Stimulated activated CD4-positive, alpha-beta T cell treated with anti-CD3 and anti-CD28 coated beads, Interleukin-2, amount 100 ng/mL, for 4 hours (primary cell): ENCODE measurements at places on chromosomes 16 and 17.

GRCh38 chr17:16158714-16159113 lies 56.6 kb downstream of the NCOR1 start:
- DNase-seq: no peak

GRCh38 chr17:61058066-61058465 lies 341.6 kb upstream of the TBX2 start:
- DNase-seq: no peak

DNA sequence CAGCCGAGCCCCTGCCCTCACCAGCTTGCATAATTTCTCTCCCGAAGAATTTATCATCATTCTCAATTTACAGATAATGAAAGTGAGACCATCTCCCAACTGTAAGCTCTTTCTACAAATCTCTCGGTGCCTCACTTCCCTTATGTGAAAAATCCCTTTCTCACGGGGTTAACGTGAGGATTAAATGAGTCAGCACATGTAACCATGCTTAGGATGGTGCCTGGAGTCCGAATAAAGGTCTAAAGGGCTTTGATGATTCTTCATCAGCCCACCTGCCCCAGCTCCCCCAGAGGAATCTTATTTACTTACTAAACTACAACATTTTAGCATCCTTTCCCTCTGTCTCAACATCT lies 24.8 kb upstream of the PIK3R6 start:
- DNase-seq: no peak

- DNase-seq: no peak
These were observed 52.8 kb downstream of the PLXDC1 start for GRCh38 chr17:39098588-39098987.

- no peak for DNase-seq
These were observed 64.7 kb downstream of the ZFHX3 start for GRCh38 chr16:72983241-72983640.

DNA sequence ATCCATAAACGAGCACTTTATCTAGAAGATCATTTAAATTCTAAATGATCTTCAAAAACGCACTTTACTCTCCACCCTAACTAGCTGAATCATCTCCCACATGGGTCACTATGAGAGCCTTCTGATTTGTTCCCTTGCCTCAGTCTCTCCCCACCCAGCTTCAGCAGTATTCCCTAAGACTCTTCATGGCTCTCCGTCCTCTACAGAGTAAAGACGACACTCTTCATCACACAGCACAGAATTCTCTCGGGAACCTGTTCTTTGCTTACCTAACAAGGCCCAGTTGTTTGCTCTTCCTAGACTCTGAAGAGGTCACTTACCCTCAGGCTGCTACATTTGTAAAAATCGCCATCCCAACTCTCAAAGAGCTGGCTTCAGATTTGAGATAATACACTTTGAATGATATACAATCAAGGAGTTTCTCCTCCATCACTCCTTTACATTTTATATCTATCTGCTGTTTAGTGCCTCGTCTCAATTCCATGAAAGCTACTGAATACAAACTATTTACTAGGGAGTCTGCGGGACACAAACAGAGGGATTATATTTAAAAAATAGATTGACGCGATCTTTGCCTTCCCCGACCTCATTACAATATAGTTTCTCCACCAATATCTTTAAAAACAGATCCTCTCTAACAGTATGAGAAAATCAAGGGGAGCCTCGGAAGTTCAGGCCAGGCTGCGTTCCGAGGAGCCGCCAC lies 511 bp upstream of the LIG3 start:
- DNase-seq: no peak

- no peak for DNase-seq
These were observed 52.3 kb upstream of the LGALS9 start for GRCh38 chr17:27578718-27579085.

DNA sequence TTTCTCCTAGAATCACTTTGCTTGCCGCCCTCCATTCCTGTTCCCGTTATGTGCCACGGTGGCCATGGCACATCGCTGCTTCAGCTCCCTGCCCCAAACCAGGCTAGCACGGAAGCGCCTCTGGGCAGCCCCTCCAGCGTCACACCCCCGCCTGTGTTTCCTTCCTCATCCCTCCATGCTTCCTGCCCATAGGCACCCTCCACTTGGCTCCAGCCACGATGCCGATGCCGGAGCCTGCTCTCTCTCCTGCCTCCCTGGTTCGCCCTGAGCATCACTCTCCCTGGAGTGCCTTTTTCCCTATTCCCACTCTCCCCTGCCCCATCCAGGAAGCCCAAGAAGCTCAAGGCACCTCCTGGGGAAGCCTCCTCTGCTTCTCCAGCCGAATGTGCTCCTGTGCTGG lies 3.2 kb upstream of the ARHGAP23 start:
- DNase-seq: no peak

- DNase-seq: no peak
These were observed 3.8 kb upstream of the LIMD2 start for GRCh38 chr17:63703556-63704258.

GRCh38 chr16:728131-728889 lies 1.4 kb downstream of the HAGHL start:
- peak; percentile 35 for DNase-seq

GRCh38 chr16:84751241-84751640 lies 51.4 kb downstream of the USP10 start:
- DNase-seq: no peak

- DNase-seq: no peak
These were observed 10.2 kb downstream of the COX4I1 start for GRCh38 chr16:85809645-85810044.

DNA sequence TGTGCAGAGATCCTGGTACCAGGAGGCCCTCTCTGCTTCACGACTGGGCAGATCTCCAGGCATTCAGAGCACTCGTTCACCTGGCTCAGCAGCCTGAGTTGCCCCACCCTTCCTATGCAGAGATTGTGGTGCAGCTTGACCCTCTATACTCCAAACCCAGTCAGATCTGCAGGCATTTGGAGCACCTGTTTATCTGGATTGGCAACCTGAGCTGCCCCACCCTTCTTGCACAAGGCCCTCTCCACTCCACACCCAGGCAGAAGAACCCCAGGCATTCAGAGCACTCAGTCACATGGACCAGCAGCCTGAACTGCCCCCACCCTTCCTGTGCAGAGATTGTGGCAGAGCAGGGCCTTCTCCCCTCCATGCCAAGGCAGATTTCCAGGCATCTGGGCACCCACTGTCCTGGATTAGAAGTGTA lies 88.4 kb upstream of the CDH5 start:
- no peak for DNase-seq

DNA sequence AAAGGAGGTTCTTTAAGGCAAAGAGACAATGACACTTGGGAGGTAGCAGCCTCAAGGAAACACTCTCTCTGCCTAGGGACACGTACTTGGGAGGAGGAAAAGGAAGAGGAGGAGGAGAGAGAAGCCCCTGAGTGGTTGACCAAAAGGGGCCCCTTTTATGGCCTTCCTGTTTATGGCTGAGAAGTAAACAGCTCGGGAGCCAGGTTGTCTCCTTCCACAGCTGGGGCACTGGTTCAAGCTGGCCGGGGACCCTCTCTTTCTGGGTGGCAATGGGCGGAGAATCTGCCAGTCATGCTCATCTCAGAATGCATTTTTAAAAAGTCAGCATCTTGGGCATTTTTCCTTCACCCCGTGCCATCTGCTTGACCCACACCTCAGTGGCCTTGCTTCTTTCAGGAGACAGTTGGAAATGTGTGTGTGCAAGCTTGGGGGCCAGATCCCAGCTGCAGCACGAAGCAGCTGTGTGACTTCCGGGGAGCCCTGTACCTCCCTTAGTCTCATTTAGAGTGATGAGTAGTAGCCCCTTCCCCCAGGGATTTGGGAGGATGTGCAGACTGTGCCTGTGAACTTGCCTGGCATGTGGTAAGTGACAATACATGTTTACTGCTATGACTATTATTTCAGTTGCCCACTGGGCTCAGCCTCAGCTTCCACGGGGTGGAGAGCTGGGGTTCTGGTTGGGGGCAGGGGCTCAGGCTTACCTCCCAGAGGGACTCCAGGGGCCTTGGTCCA lies 33.8 kb upstream of the SALL1 start:
- DNase-seq: no peak

DNA sequence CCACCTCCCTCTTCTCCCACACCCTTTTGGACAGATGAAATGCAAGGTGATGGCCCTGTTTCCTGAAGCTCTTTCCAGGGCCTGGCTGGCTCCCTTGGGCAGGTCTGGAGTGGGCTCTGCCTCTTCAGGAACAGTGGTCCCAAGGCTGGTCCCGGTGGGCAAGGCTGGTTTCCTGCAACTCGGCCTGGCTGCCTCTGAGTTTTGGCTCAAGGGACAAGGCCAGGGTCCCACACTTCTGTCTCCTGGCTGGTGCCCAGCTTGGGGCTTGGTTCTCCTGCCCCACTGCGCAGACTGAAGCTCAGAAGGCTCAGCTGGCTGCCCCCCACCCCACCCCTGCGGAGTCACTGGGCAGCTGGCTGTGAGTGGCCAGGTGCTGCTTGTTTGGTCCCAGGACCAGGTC lies 3.8 kb upstream of the ACTG1 start:
- no peak for DNase-seq

DNA sequence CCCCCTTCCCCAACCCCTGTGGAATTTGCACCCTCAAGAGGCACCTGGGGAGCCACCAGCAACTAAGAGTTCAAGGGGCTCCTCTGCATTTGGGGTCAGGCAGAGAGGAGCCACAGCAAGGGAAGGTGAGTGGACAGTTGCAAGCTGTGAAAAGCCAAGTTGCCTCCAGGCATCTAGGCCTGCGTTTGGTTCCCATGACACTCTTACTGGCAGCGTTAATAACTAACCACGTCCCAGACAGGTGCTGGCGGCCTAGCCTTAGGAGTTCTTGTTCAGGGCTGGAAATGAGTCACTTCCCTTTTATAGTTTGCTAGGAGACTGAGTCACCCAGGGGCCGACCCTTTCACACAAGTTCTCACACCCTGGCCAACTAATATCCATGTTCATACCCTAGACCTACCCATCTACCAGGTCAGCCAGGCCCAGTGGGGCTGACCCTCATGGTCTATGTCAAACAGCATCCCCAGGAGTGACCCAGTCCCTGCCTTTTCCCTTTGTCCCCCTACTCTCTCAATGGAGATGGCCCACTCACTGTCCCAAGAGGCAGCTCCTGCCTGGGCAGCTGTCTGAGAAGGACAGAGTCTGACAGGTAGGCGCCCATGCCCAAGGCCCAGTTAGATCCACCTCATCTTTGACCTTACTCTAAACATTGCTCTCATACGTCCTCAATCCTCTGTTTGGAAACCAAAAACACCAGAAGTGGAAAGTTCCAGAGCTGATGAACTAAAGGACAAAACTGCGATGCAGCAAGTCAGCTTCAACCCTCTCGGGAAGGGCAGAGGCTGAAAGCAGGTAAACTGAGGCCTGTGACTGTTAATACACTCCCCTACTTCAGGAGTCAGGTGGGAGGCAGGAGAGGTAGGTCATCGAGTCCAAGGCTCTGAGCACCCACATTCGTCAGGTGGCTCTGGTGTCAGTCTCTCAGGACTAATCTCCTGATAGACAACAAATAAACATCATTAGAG lies 300.6 kb downstream of the SOX9 start:
- DNase-seq: peak; percentile 4

- DNase-seq: no peak
These were observed 5.4 kb upstream of the TOP2A start for GRCh38 chr17:40422990-40423633.

GRCh38 chr16:14335297-14335696 lies 264.2 kb downstream of the MRTFB start:
- DNase-seq: no peak

- no peak for DNase-seq
These were observed 5.0 kb upstream of the NAGLU start for GRCh38 chr17:42530952-42531454.

- DNase-seq: no peak
These were observed 12.5 kb downstream of the TOM1L2 start for GRCh38 chr17:17959520-17960361.

DNA sequence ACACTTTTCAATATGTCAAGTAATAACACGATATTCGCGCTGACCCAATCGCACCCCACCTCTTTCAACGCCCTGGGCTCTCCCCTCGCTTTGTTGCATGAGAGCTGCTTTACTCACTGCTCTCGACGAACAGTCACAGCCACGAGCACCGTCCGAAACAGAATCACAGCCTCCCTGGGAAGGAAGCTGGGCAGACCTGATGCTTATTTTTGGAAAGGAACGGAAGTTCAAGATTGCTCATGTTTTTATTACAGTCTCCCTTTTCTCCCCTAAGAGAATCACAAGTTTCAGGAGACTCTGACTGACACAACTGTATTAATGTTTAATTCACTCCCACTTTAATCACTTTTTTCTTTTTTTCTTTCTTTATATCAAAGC lies 67.8 kb downstream of the ANKRD11 start:
- no peak for DNase-seq

DNA sequence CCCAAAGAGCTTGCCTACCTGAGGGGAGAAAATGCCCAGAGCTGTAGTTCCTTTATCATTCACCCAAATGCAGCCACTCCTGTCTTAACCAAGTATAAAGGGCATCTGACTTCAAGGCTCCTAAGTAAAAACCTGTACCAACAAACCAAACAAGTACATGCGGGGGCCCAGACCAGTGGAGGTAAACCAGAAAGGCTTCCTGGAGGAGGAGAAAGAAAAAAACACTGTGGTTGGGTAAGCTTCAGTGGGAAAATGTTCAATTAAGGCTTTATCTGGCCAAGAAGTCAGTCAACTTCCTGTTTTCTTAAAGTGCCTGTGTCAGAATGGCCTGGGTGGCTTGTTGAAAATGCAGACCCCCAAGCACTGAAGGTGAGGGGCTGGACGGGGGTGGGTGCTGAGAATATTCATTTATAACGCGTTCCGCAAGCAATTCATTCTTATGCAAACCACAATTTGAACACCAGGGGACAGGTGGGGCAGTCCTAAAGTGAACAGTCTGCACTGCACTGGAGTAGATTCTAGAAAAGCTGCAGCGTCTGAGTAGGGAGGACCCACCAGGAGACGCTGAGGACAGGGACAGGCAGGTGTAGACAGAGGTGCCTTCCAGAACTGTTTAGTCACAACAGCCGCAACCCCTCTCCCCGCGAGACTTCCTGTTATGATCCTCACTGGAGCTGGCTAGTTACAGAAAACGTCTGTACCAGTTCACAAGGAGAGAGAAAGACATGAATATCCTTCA lies 467.1 kb downstream of the SOX9 start:
- no peak for DNase-seq

DNA sequence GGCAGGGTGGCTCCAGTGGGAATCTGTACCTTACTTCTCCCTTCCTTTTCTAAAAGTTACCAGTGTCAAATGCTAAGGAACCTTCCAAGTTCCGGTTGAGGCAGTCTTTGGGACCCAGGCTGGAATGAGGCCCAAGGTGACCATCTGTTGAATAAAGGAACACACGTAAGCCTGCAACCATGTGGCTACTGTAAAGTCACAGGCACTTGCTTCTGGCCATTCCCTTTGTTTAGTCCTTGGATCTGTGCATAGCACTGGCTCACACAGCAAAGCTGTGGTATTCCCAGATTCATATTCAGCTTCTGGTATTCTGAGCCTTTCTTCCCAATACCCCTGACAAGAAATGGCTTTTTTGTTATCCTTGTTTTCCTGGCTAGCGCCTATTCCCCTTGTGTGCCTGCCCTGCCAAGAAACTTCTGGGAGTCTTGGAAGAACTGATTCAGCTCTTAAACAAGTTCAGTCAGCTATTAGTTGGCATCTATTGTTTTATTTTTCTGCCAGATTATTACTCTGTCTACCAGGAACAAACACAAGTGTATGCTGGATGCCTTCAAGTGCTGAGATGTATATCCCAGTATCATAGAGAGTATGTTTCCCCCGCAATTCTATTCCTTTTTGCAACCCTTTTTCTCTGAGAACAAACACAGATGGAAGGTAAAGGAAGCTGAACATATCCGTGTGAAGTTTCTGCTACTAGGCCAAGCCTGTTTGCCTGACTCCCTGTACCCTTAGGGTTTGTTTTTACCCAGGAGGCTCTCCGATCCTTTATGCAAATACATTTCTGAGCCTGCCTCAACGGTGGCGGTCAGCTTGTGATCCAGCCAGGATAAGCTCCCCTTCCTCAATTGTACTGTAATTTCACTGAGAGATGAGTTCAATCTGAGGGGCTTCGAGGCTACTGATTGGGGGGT lies 13.2 kb downstream of the TMEM238L start:
- no peak for DNase-seq

GRCh38 chr16:81310045-81310644 lies 4.6 kb upstream of the GAN start:
- no peak for DNase-seq
